ENCODE measurements at places on chromosomes 11 and 22. TPM values are rescaled to one million over a fixed set of nuclear protein-coding genes. Genes with fewer than 3 reads are reported as not detected.

OR8G1 gene
- not detected for total RNA-seq

SCGB1A1 gene
- total RNA-seq = not detected

TRPT1 gene
- 34.7 TPM for total RNA-seq

BLID gene
- not detected for total RNA-seq

RAB39A gene
- 0.28 TPM for total RNA-seq

APOA1 gene
- total RNA-seq = not detected

NXPE4 gene
- not detected for total RNA-seq

WNT7B gene
- not detected for total RNA-seq

All from activated CD4-positive, alpha-beta memory T cell treated with anti-CD3 and anti-CD28 coated beads, Interleukin-2, amount 10 ng/mL, durations not matched to agents 7 days and 5 days (primary cell).